Muscle of back (tissue), 13 donors: ENCODE measurements at places on chromosomes 1 and 21. TPM values are rescaled to one million over a fixed set of nuclear protein-coding genes. Genes with fewer than 3 reads are reported as not detected.

DNA sequence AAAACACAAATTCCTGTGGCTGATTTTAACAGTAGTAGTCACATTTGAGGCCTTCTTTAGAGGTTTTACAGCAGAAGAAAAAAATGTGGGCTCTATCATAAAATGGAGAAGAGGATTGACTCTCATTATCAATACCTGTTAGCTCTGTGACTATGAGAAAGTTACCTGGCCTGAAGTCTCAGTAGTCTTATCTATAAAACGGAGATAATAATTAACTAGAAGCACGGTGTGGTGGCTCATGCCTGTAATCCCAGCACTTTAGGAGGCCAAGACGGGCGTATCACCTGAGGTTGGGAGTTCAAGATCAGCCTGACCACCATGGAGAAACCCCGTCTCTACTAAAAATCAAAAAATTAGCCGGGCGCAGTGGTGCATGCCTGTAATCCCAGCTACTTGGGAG lies 90.4 kb upstream of the PLPPR4 start:
- DNase-seq, result no peak

- no peak for DNase-seq
These were observed 50.0 kb upstream of the ZNF648 start for GRCh38 chr1:182111496-182111895.

GRCh38 chr1:51642739-51643142 lies 25.8 kb downstream of the OSBPL9 start:
- DNase-seq, result peak; percentile 89

DNA sequence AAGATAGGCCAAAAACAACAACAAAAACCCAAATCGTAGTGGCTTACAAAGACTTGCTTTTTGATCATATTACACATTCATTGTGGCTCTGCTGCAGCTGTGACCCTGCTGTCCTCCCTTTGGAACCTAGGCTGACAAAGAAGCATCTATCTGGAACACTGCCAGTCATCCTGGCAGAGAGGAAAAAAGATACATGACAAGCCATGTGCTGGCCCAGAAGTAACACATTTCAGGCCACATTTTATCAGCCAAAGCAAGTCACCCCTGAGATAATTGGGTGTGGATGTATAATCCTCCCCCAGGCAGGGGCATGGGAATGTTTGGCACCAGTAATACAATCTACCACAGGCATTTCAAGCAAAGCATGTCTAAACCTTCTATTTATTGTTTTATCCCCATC lies 37.2 kb upstream of the AGO1 start:
- DNase-seq, result peak; percentile 22

GRCh38 chr1:111801071-111801850 lies 45.6 kb downstream of the DDX20 start:
- DNase-seq, result no peak

DNA sequence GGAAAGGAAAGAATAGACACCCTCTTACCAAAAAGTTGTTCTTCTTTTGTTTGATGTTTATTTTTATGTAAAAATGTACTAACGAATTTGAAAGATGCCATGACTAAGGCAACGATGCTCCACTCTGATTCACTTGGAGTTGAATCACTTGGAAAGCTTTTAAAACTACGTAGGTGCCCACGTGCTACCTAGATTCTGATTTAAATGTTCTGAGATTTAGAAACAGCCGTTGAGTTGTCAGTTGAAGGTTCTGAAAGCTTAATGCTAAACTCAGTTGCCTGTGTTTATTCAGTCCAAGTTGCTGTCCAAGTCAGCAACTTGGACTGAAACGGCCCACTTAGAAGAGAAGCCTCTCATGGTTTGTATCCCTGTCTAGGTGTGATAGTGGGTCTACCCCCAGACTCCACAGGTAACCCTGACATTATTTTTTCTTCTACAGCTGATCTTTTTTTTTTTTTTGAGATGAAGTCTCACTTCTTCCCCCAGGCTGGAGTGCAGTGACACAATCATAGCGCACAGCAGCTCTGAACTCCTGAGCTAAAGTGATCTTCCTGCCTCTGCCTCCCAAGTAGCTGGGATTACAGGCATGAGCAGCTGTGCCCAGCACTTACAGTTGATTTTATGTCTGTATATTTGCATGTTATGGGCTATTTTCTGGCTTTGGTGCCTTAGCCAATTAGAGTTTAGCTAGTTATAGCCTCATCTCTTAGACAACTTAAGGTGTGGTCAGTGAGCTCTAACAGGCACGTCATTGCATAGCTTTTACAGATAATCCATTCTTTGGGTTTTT lies 1.4 kb upstream of the VAMP4 start:
- peak; percentile 65 for DNase-seq

- DNase-seq, result no peak
These were observed 534.5 kb downstream of the USP25 start for GRCh38 chr21:16264319-16264718.

DNA sequence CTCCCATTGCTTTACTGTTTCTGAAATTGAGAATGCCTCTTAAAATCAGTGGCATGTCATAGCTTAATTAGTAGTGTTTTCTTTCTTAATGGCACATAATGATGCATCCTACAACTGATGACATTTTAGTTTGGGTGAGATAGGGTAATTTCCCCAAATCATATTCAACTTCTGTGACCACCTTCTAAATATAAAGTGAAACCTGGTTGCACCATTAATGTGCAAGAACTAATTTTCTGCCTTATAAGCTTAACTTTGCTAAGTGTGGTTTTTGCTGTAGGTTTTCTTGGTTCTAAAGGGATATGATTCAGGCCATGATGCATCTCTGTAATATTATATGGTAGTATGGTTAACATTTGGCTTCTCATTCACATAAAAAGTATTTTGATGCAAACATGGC lies 8.9 kb downstream of the POGK start:
- no peak for DNase-seq

- DNase-seq, result no peak
These were observed 26.8 kb downstream of the TMPRSS2 start for GRCh38 chr21:41481191-41481590.

GRCh38 chr1:238281418-238281817 lies 390.7 kb upstream of the ZP4 start:
- no peak for DNase-seq

GRCh38 chr1:28160782-28161266 lies 15.7 kb downstream of the PTAFR start:
- DNase-seq, result no peak

DNA sequence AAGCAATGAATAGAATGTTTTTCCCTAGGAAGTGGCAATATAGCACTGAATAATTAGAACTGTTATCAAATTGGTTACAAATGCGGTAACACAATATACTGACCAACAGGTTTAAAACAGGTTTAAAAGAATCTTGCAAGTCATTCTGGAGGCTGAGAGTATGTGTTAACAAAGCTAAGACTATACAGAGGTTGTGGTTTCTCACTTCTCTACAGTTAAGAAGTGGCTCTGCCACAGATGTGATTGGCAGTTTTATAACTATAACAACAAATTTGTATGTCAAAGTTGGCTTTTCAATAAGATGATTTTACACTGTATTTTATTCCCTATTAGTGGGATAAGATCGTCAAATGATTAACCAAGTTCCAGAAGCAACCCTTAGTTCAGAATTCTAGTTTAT lies 7.1 kb downstream of the ANGEL2 start:
- DNase-seq, result no peak

GRCh38 chr1:172451002-172451443 lies 7.2 kb upstream of the PIGC start:
- DNase-seq, result no peak

- DNase-seq, result no peak
These were observed 12.4 kb upstream of the UHMK1 start for GRCh38 chr1:162485236-162485635.

- DNase-seq, result no peak
These were observed 99.4 kb downstream of the SMYD2 start for GRCh38 chr1:214380396-214380795.

- DNase-seq, result peak; percentile 79
These were observed 14.7 kb downstream of the MTHFR start for GRCh38 chr1:11790880-11791715.

- DNase-seq, result no peak
These were observed 220.5 kb downstream of the KCNT2 start for GRCh38 chr1:196387766-196388165.

GRCh38 chr1:224368409-224368808 lies 11.7 kb downstream of the CNIH4 start:
- no peak for DNase-seq

DNA sequence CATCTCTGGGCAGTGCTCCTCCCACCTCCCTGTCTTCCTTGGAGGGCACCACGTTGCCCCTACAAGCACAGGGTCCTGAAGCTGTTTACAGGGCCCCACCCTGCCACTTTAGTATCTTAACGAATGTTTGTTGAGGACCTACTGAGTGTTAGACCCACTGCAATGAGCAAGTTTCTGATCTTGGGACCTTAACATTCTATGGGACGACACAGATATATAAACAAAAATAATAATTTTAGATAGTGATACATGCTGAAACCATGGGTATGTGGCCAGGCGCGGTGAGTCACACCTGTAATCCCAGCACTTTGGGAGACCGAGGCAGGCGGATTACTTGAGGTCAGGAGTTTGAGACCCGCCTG lies 10.1 kb downstream of the ENTREP3 start:
- DNase-seq, result no peak

DNA sequence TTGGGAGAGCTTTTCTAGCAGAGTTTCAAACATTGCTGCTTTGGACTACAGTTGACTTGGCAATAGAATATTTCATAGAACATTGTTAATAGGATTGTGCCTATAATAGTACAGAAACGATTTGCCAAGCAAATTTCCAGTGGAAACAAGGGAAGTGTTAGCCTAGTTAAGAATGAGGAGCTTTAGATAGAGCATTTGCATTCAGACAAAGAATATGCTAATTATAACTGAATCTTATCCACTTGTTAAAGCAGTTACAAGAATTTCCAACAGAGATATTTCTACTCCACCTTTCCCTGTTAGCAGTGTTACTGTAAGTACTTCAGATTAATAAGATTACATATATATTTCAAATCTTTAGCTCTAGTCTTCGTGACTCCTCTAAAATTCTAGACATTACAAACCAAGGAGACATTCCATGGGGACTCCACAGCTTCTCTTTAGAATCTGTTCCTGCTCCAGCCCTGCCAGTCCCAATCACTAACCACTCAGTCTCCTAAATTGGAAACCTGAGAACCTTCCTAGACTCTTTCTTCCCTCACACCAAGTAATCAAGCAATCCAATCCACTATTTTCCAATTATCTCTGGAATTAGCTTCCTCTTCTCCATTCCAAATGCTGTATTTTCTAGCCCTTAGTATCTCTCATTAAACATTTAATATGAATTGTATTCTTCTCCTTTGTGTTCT lies 141.8 kb upstream of the PBX1 start:
- DNase-seq, result no peak

DNA sequence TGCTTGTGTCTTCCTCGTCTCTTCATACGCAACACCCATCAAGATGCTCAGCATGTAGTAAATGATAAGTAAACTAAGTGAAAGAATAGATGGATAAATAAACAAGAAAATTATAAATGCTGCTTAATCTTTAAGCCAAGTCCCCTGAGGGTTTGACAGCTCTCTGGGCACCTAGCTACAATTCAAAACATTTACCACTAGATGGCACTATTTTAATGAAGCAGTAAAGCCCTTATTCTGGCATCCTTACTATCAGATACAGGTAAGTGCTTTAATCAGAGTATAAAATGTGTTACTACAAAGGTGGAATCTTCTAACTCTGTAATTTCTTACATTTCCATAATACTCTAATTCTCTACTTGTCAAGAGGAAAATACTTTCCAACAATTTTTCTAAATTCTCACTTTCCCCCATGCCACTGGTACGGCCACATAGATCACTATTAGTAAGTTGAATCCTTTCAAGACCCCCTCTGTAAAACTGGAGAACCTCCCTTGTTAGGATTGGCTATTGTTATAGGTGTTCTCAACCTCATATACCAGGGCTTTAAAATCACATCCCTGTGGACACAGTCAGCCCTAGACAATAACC lies 137.8 kb downstream of the BARHL2 start:
- peak; percentile 6 for DNase-seq

- peak; percentile 83 for DNase-seq
These were observed 105.9 kb upstream of the HNRNPU start for GRCh38 chr1:244970236-244970743.

DNA sequence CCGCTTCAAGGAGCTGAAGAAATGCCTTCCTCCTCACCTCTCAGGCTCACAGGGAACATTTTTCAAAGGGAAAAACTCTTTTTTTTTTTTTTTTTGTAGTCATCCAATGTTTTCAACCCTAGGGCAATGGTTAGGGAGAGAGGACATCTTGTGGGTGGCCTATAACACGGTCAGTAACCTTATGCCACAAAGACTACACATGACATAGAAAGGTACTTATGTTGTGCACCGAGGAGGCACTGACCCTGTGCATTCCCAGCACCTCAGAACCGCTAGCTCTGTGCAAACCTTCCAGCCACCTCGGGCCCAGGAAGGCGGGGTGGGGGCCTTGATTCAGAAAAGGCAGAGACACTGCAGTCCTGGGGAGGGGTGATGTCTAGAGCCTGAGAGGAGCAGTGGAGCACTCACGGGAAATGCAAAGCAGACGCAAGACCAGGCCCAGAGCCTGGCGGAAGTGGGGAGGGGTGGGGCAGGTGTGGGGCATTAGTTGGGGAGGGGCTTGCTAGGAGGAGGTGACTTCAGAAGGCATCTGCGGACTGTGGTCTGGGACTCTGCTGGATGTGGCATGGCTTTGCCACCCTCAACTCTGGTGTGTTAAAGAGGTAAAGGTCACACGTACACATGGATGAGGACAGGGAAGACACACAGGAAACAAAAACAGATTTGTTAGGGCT lies 68.6 kb downstream of the MDM4 start:
- DNase-seq, result no peak

DNA sequence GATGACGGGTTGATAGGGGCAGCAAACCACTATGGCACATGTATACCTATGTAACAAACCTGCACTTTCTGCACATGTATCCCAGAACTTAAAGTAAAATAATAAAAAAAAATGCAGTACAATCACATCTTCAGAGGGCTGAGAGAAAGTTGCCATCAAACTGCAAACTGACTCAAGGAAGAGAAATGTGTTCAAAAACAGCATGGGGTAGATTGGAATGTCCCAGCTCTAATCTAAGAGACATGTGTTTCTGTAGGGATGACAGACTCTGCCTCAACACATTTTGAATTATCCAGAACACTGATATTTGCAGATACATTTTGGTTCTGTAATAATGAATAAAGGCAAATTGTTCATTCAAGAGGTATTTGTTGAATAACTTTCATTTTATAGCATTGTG lies 171.2 kb upstream of the RUNX1 start:
- DNase-seq, result no peak

- DNase-seq, result no peak
These were observed 2.3 kb upstream of the SF3B4 start for GRCh38 chr1:149929856-149930255.

Gene BRDT
- polyA plus RNA-seq, result not detected

Gene ANKRD35
- polyA plus RNA-seq, result 2.4 TPM

Gene KRTAP21-2
- polyA plus RNA-seq, result not detected

Gene OR6K3
- polyA plus RNA-seq, result not detected

Gene TRABD2B
- 6.4 TPM for polyA plus RNA-seq

Gene NEK2
- 7.7 TPM for polyA plus RNA-seq

Gene HS2ST1
- 24.6 TPM for polyA plus RNA-seq

Gene UMODL1
- not detected for polyA plus RNA-seq

Gene CD53
- 9.3 TPM for polyA plus RNA-seq

Gene NR5A2
- 3.9 TPM for polyA plus RNA-seq

Gene TNFAIP8L2
- 1.3 TPM for polyA plus RNA-seq

Gene CYP2J2
- 46.6 TPM for polyA plus RNA-seq

Gene FUBP1
- 206 TPM for polyA plus RNA-seq

Gene RIPK4
- 0.15 TPM for polyA plus RNA-seq

Gene PBX1
- polyA plus RNA-seq, result 61.9 TPM

Gene ASPM
- 9.2 TPM for polyA plus RNA-seq

Gene LRRC71
- polyA plus RNA-seq, result 0.89 TPM

Gene HJV
- 239 TPM for polyA plus RNA-seq

Gene KANK4
- 11.2 TPM for polyA plus RNA-seq

Gene C1orf159
- 4.9 TPM for polyA plus RNA-seq

Gene EFCAB7
- polyA plus RNA-seq, result 12.5 TPM

Gene LCE2A
- not detected for polyA plus RNA-seq

Gene OR2L3
- polyA plus RNA-seq, result not detected
